SIG-M5 (cell line): ENCODE measurements at places on chromosomes 1 and 21.

GRCh38 chr1:1240348-1240732 is 6.2 kb downstream of the C1QTNF12 start:
- no peak for DNase-seq

DNA sequence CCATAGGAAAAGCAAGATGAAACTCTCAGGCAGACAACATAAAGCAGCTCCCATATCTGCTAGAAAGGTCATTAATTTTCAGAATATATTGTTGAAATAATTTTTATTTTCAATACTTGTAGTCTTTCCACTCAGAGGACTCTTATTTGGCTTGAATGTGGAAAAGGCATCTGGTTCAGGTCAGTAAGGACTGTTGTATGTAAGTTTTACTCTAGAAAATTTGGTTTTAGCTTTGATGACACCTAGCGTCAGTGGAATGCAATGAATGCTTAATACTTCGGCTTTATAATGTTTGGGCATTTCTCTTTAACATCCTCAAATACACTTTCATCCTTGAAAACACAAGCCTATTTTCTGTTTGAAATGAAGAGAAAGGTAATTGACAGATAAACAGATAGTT is 63.3 kb downstream of the LRRC40 start:
- no peak for DNase-seq

DNA sequence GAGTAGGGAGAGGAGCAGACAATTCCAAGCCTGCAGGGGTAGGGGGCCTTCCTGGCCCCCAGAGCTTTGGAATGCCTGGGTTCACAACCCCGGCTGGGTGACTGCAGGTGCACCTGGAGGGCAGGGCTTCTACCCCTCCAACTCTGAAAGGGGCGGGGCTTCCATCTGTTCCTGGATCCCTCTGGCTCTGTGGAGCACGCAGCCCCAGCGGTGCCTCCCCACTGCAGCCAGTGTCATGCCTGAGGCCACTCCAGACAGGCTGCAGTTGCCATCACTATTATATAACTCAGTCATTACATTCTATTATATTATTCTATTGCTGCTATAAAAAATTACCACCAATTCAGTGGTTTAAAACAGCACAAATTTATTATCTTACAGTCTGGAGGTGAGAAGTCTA is 12.5 kb upstream of the FNBP1L start:
- DNase-seq: no peak

GRCh38 chr21:36134803-36135390 is at the start of gene CBR3:
TSS of gene CBR3 (plus strand) at chr21:36135079. CDS start at chr21:36135193, 114 bp downstream.
- no peak for DNase-seq

DNA sequence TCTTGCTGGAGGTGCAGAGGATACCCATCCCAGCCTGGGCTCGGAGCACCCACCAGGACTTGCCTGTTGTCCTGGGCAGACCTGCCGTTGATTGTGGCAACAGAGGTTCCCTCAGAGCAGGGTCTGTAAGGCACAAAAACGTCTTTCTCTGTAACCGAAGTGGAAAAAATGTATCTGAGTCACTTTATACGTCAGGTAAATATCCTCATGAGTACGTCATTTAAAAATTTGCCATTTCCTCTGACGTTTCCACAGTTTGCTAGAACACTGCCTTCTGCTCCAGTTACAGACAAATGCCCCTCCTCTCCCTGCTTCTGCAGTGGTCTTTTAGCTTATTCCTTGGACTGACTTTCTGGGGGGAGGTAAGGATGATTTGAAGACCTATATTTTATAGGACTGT is 326.8 kb downstream of the HHAT start:
- no peak for DNase-seq

DNA sequence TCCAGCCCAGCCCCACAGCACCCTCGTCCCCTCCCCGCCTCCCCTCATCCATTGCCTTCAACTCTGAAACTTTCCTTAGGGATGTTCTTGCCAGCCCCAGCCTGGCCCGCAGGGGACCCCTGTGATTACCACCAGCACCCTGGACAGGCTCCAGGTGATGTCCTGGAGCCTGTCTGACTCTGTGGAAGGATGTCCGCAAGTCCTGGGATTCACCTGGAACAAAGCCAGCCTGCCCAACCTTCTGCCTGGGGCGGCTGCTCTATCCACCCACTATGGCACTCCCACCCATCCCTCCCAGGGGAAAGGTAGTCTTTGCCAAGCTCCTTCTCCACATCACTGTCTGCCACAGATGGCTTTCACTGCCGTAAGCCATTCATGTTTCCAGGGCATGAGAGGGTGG is 24.4 kb upstream of the PTPRF start:
- DNase-seq: no peak

DNA sequence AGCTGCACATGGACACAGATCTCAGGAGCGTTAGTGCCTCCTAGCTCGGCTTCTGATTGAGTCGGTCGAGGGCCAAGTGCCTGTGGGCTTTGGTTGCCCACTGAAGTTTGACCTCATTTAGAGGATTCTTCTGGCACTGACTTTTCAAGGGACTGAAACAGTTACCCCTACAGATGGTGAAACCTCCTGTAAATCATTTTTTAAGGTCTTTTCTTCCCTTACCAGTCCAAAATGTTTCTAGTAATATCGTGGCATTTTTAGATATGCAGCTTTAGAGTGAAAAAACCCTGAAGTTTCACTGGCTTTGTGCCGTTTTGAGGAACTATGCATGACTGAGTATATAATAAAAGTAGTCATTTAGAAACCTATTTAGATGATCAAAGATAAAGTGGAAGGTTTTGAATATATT is 34.7 kb upstream of the L1TD1 start:
- DNase-seq: no peak

DNA sequence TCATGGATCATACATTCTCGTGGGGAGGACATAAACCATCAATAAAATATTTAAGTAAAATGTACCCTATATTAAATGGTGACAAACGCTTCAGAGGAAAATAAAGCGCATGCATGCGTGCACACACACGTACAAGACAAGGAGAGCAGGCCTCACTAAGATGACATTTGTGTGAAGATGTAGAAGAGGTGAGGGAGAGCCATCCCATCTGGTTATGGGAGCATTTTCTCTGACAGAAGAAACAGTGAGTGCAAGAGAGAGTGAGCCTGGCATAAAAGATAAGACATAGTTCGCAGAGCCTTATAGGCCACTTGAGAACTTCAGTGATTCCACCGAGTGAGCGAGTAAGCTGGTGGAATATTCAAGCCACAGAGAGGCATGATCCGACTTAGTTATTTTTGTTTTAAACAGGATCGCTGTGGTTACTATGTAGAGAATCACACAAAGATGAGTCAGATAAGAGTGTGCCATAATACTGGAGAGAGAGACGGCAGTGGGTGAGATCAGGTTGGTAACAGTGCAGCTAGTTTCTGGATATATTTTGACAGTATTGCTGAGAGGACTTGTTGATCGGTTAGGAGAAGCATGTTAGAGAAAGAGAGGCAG is 624.2 kb downstream of the PLPP3 start:
- no peak for DNase-seq

GRCh38 chr1:194860248-194861201 is 1674.1 kb upstream of the B3GALT2 start:
- no peak for DNase-seq

GRCh38 chr1:111720274-111720976 is 18.8 kb downstream of the INKA2 start:
- no peak for DNase-seq

DNA sequence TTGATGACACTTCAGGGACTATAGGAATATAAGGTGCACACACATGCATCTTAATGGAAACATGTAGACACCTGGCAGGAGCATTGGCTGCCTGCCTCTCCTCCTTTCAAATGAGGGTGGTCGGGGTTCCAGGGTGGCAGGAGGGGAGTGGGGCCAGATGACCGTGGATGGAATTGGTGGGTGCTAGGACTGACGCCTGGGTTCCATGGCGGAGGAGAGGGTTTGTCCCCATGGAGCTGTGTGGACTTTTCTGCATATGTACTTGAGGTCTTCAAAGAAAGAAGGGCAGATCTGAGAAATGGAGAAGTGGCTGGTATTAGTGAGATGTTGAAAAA is 7.7 kb downstream of the PRRX1 start:
- DNase-seq: no peak

- DNase-seq: no peak
Measured at GRCh38 chr1:184244962-184245361, 141.9 kb upstream of the C1orf21 start.

DNA sequence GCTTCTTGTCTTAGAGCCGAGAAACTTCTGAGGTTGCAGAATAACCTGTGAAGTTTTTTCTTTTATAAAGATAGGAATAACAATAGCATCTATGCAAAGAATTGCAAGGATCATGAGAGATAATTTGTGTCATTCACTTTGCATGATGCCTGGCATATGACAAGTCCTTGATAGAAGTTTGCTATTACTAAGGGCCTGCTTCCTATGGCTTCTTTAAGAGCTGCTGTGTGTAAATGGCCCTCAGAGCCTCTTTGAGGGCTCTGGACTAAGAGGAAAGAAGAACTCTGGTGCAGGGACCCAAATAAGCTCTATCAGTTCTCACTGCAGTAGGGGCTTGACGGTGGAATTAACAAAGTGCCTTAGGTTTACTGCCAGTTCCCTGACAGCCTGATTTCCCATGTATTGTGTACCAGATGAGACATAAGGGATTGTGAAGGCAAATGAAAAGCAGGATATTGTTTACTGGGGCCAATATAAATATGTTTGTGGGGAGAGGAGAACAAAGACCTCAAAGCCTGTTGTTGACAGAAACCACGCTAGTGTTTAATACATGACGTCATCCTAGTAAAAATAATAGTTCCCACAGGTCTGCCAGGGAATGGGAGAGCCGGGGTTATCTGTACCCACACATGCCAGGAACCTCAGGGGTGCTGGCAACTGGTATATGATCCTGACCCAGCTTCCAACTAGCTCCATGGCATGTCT is 131.2 kb upstream of the UBE2U start:
- no peak for DNase-seq

GRCh38 chr1:41623736-41624135 is 139.3 kb upstream of the EDN2 start:
- DNase-seq: no peak
